ENCODE measurements at places on chromosomes 5 and 9. TPM values are rescaled to one million over a fixed set of nuclear protein-coding genes. Genes with fewer than 3 reads are reported as not detected.

The PIP5K1B gene
- under 0.01 TPM for total RNA-seq

The SURF6 gene
- 7.3 TPM for total RNA-seq

DNA sequence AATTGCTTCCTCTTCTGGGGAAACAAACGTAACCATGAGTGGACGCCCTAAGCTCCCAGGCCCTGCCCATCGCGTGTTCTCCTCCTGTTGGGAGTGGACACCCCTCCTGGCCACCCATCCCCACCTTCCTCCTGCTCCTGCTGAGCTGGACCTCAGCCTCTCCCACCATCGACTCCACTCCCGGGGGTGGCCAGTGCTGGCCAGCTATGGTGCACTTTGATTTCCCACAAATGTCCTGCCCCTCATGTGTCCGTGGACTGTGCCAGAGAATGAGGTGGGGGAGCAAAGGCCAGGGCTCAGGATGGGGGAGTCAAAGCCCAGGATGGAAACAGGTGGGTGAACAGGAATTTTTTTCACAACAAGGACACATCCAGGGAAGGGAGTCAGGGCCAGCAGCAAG is 62.8 kb downstream of the MED10 start:
- no peak for DNase-seq

GRCh38 chr5:38379350-38379937 is 121.1 kb downstream of the EGFLAM start:
- DNase-seq: no peak

The ODF2 gene
- 24.8 TPM for total RNA-seq

GRCh38 chr5:151904909-151905308 is 19.7 kb downstream of the GLRA1 start:
- DNase-seq: no peak

- no peak for DNase-seq
Observed at GRCh38 chr5:32280656-32281081, 32.1 kb downstream of the MTMR12 start.

The CCL27 gene
- not detected for total RNA-seq

The CORO2A gene
- 0.51 TPM for total RNA-seq

DNA sequence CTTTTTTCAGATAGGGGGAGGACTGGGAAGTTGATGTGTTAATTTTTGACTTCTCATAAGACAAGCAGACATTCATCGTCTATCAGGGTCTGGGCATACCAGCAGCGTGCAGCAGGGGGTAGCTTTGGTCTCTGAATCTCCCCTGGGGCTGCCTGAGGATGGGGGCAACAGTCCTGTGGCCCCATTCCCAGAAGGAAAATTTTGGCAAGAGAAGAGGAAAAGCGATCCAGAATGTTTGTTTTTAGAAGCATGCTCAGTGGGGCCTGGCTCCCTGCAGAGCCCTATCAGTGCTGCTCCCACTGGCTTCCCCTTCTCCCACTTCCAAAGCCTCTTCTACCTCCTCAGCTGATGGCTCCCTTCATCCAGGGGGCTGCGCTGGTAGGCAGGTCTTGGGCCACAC is 194.8 kb upstream of the IL12B start:
- no peak for DNase-seq

The KLHL3 gene
- 50.4 TPM for total RNA-seq

The TMEM174 gene
- not detected for total RNA-seq

The SOX30 gene
- not detected for total RNA-seq

DNA sequence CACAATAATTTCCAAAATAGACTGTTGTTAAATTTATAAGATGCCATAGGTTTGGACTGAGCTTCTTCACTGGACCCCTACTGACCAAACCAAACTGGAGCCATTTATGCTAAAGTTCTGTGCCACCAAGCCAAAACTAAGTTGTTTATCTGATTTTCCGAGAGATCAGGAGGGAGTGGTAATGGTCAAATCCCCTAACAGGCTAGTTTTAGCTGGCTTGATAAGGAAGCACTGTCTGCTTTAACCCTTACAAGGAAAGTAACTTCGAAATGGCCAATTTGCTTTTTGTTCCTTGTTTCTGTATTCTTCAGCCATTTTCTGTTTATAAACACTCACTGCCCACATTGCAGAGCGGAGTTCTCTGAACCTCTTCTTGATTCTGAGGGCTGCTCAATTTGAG is 246.8 kb upstream of the TUT7 start:
- no peak for DNase-seq

- no peak for DNase-seq
Observed at GRCh38 chr5:159850160-159850559, 66.1 kb upstream of the ADRA1B start.

The FOXD4 gene
- total RNA-seq: 0.13 TPM

GRCh38 chr5:117286813-117287212 is 712.2 kb upstream of the SEMA6A start:
- no peak for DNase-seq

DNA sequence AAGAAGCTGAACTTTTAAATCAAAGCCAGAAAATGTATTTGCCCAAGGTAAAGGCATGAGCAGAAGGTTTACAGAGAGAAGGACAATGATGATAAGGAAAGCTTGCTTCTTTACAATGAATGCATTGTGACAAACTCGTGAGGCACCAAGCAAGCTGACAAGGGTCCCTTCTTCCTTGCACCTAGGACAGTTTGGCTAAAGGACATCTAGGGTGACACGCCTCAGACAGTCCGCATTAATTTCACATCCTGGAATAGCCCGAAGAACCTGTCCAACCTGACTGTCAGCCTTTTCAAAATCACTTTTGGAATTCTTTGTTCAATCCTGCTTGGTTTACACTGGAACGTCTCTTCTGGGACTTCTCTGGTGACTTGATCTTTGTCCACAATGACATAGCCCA is 146.4 kb upstream of the MAP3K1 start:
- DNase-seq: no peak

DNA sequence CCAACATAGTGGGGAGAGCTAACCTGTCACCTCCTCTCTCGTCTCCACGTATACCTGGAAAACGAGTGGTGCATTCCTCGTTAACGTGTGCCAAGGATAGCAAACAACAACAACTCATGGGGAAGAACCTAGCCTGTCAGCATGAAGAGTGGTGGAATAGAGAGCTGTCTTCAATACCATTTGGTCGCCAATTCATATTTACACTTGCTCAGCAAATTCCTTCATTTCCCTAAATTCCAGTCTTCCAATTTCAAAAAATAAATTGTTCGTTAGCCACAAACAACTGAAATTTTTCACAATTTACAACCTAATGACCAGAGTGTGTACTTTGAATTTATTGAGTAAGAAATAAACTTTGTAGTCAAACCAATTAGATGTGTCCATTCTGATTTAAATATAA is 344.8 kb downstream of the NTRK2 start:
- DNase-seq: no peak

- DNase-seq: peak; percentile 47
Observed at GRCh38 chr5:112210430-112211005, 208.6 kb downstream of the EPB41L4A start.

- DNase-seq: no peak
Observed at GRCh38 chr9:104906441-104907277, 21.3 kb downstream of the ABCA1 start.

DNA sequence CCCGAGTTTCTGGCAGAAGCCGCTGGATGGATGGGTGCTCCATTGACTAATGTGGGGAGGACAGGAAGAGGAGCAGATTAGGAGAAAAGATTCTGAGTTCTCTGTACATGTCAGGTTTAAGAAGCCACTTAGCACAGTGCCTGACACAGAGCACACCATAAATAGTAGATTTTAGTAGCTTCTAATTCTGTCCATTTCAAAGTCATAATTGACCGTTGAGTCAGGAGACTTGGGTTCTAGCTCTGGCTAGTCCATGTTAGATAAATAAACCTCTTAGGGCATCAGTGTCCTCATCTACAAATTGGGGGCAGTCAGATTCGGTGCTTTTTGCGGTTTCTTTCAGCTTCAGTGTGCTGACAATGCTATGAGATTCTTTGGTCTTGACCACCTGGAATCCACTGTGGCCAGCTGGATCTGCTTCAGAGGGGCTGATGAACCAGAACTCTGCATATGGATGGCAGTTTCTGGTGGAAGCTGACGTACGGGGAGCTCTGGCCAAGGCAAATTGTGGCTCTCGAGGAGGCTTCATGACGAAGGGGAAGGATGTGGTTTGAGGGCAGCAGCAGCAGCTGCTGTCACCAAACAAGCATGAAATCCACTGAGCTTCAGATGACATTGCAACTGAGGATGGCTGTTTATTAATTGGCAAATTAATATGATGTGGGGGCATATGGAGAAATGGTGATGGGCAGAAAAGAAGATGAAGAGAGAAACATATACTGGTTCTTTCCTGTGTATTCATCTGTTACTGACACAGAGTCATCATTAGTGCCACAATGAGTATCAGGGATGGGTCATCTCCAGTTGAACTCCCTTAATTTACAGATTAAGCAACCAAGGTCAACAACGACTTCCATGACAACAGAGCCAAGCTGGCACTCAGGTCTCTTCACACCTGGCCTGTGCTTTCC is 134.4 kb downstream of the AOPEP start:
- no peak for DNase-seq

DNA sequence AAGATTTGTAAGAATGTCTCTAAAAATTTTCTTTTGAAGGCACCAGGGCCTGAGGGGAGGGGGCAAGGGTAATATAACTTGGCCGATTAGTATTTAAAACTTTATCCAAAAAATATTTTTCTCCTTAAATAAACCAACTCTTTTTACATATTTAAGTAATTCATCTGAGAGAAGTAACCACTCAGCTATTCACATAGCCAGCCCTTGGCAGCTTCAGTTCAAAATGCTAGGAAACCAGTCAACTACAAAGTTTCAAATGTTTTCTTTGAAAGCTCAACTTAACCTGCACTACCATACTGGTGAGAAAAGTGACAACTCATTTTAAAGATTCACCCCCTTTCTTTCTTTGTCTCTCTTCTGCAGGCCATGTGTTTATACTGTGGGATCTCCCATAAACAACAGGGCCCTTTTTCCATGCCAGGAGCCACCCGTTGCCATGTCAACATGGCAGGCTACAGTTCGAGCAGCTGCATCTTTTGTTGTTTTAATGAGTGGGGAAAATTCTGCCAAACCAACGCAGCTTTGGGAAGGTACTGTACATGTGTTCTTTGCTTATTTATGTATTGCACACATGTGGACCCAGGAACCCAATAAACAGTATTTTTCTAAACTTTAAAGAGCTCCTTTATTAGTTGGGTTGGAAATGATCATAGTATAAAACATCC is 46.3 kb downstream of the AOPEP start:
- peak; percentile 29 for DNase-seq

The WDR38 gene
- total RNA-seq: not detected

The EQTN gene
- total RNA-seq: not detected

GRCh38 chr5:151072630-151073025 is 8.2 kb downstream of the TNIP1 start:
- DNase-seq: peak; percentile 50

DNA sequence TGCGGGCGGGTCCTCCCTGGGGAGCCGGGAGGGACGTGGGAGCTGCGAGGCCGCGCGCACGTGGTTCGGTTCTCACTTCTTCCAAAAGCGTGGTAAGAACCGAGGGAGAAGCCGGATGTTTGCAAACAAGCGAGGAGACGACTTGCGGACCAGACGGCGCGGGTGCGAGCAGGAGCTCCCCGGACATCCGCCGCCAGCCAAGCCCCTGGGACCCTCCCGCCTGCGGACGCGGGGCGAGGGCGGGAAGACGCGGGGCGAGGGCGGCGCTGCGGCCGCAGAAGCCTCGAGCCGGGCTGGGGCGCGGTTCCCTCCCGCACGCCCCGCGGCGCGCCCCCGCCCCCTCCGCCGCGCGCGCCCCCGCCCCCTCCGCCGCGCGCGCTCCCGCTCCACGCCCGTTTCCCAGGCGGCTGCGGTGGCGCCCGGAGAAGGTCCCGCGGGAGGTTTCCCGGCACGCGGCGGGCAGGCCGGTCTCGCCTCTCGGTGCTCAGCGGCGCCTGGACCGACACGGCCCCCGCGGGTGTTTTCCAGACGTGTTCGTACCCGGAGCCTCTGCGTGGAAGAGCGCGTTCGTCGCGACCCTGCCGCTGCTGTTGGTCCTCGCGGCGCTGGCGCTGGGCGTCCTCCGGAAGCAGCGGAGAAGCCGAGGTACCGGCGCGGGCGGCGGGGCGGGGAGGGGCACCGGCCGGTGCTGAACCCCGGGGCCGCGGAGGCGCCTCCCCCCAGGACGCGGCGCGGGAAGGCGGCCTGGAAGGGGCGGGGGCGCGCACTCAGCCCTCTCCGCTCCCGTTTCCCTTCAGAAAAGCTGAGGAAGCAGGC is 12.8 kb downstream of the BTNL9 start:
- peak; percentile 7 for DNase-seq

- DNase-seq: no peak
Observed at GRCh38 chr5:148408092-148408491, 24.3 kb downstream of the FBXO38 start.
